ENCODE measurements at places on chromosomes 2 and 18. TPM values are rescaled to one million over a fixed set of nuclear protein-coding genes. Genes with fewer than 3 reads are reported as not detected.

DNA sequence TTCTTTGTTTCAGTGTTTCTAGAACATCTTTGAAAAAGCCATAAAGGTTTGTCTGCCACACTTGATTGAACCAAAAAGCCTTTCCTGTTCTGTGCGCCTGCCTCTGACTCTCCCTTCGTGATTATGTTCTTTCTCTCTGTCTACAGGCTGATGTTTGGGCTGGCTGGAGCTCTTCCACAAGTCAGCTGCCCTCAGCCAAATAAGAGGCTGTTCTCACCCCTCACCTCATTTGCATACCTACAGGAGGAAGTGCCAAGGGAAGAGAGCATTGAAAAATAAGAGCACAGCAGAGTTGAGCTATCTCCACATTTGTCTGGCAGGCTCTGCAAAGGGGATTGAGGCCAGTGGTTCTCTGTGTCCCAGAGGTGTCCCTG is 15.8 kb downstream of the INPP5D start:
- H3K36me3 ChIP-seq: peaks cover 4% of the 10 kb centered on the region
- no peak overlapping the region for H3K27ac ChIP-seq
- no peaks in the 10 kb centered on the region for H3K27me3 ChIP-seq
- no peak for DNase-seq

DNA sequence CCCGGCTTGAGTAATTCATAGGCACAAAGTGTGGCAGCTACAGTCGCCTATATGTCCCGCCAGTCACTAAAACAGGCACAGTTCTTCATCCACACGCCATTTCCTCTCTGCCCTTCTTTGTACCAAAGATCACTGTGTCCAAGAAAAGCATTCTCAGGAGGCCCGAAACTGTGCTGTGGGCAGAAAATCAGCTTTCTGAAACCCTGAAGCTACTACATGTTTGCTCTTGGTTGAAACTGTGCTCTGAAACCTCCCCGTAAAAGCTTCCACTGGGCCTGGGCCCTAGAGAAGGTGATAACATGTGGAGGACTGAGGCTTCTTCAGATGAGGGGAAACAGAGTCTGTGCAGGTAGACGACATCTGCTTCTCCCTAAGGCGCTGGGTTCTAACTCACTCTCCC is 75.6 kb upstream of the ID2 start:
- H3K27me3 ChIP-seq: peaks cover 2% of the 10 kb centered on the region
- DNase-seq: no peak
- no peaks in the 10 kb centered on the region for H3K4me1 ChIP-seq
- H3K4me3 ChIP-seq: no peak overlapping the region
- no peak overlapping the region for H3K27ac ChIP-seq

GPR39 gene
- 1.0 TPM for total RNA-seq

TNFRSF11A gene
- total RNA-seq: 1.2 TPM
